Fibroblast of skin of back (primary cell): ENCODE measurements at places on chromosomes 13 and 19.

GRCh38 chr19:49666120-49666444 is 349 bp downstream of the BCL2L12 start:
- DNase-seq = no peak

- DNase-seq = no peak
Observed at GRCh38 chr19:39157275-39157996, 31.9 kb downstream of the PAK4 start.

DNA sequence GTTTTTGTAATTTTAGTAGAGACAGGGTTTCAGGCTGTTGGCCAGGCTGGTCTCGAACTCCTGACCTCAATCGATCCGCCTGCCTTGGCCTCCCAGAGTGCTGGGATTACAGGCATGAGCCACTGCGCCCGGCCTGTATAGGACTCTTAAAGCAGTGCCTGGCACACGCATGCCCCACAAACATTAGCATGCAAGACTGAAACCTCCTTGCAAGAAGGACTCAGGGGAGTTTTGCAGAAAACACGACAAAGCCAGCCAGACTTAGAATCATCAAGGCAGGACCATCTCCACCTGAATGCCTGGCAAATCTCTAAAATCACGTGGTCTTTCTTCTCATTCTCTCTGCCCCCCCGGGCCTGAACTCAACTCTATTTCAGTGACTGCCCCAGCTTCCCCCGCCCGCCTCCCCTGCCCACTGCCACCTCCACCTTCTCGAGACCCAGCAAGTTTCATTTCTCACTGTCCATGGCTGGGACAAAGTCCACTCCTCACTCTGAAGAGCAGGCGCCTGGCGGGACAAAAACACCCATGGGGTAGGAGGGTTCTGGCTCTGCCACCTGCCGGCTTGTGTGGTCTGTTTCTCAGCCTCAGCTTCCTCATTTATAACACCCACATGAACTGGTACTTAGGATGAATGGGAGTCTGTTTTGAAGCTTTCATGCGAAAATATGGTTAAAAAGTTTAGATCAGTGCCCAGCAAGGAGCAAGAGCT is 2.4 kb downstream of the TICAM1 start:
- no peak for DNase-seq

DNA sequence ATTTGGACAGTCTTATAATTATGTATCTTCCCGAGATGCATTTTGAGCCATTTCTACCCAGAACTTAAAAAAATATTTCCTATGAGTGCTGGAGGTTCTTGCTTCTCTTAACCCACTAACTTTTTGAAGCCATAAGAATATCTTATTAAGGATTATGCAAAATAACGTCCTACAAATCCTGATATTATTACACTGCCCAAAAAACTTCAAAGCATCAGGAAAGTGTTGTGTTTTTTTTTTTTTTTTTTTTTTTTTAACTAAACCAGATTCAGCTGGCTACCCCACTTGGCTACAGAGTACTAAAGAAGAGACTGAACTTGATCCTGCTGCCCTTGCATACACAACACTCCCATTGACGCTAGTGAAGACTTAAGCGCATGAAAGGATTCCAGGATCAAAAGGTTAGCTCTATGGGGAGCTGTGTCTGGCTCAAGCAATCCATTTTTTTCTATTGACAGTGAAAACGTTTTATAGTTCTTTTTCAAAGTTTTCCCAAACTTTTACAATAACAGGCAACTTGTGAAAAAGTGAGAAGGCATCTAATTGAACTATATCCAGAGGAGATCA is 141.4 kb downstream of the KCNRG start:
- DNase-seq = no peak

DNA sequence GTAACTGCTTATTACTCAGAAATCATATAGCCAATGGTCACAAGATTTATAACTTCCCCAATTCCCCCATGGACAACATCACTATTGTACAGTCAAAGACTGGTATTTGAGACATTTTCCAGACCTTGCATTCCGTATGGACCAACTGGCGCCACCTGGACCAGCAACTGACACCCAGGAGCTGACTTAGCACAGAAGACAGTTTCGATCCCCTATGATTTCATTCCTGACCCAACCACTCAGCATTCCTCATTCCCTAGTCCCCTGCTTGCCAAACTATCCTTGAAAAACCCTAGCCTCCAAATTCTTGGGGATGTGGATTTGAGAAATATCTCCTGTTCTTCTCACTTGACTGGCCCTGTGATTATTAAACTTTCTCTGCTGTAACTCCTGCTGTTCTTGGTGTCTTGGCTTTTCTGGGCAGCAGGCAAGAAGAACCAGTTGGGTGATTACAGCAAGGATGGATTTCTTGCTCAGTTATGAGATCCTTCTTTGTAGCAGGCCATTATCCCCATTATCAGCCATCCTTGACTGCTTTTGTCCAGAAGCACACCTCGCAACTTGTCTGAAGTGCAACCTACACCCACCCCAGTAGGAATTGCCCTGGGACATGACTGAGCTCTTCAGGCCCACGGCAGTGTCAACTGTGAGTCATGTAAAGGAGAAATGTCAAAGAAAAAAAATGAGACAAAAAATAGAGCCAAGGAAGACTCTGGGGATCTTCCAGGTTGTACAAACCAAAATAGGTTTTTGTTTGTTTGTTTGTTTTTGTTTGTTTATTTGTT is 13.7 kb upstream of the MAP3K10 start:
- no peak for DNase-seq

DNA sequence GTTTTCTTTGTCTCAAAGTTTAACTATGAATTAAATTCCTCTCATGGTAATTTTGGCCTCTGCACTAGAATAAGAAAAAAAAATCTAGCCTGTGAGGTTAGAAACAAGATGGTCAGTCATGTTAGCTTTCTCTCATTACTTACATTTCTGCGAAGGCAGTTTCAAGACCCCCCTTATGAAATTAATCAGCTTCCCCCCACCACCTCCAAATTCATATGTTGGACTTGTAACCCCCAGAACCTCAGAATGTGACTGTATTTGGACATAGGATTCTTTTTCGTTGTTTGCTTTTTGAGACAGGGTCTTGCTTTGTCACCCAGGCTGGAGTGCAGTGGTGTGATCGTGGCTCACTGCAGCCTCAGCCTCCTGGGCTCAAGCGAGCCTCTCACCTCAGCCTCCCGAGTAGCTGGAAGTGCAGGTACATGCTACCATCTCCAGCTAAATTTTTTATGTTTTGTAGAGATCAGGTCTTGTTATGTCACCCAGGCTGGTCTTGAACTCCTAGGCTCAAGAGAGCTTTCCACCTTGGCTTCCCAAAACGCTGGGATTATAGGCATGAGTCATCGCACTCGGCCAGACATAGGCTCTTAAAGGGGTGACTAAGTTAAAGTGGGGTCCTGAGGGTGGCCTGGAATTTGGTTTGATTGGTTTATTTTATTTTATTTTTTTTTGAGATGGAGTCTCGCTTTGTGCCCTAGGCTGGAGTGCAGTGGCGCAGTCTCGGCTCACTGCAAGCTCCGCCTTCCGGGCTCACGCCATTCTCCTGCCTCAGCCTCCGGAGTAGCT is 1.4 kb downstream of the PLA2G4C start:
- DNase-seq = no peak

GRCh38 chr19:53102756-53103233 is 427 bp downstream of the ZNF160 start:
- peak; percentile 60 for DNase-seq

GRCh38 chr19:39342647-39343305 is 555 bp downstream of the SAMD4B start:
- DNase-seq = no peak

GRCh38 chr13:114130131-114130836 is 2.1 kb downstream of the RASA3 start:
- no peak for DNase-seq

DNA sequence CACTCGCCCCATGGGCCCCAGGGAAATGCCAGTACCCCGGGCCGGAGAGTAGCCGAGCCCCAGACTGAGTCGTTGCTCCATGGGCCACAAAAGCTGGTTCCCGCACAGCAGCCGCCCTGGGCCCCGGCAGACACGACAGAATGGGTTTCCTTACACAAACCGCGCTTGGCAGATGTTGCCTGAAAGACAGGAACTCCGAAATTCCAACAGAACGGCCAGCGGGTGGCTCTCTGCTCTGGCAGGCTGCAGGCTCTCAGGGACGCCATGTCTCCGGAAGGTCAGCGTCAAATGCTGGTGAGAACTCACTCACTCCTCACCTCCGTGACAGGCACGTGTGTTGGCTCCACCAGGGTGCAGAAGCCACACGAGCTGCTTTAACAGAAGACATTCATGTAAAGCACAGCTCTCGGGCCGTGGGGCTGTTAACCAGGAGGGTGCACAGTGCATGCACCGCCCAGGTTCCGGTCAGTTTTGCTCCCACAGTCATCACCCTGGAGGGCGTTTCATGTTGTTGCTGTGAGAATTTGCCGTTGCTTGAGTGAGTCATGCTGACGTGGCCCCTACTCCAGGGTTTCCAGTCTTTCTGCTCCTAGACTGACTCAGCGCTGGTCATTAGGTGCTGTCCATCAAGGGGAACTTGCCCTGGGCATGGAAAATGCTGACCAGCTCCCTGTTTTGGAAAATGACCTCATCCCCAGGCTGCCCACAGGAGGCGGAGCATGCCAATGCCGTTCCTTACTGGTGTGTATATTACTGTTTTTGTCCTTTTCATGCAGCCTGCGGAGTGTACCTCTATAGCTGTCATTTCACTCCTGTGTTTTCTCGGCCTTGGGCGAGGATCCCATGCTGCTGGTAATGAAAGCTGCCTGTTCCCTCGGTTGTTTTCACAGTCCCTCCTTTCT is 44.8 kb downstream of the ANKRD10 start:
- peak; percentile 100 for DNase-seq

GRCh38 chr19:11479090-11479897 is 1.6 kb downstream of the ELAVL3 start:
- DNase-seq = peak; percentile 22

DNA sequence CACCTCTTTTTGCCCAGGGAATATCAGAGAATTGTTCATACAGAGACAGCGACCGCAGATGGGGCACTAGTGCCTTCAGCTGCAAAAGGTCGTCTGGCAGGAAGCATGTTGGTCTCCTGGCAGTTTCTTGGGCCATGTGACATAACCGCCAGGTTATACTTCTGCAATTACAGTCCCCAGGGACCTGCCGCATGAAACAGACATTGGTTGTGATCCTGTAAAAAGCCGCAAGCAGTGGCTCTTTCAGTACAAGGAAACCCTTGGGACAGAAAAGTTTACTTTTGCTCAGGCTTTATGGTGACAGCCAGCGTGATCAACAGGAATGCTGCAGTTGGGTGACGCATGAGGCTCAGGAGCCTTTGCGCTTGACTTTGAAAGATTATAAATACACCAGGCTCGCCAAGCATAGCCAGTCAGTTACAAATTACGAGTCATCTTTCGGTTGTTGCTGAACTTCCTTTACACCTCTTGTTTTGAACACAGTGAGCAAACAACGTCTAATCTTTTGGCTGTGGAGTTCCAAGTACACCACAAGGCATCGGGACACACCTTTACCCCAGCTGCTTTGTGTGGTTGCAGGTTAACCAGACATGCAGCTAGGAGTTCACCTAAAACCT is 50.5 kb upstream of the UBE2L5 start:
- peak; percentile 73 for DNase-seq

- DNase-seq = peak; percentile 96
Observed at GRCh38 chr13:112711528-112712265, 21.9 kb downstream of the ATP11A start.

- DNase-seq = peak; percentile 38
Observed at GRCh38 chr13:97567510-97568243, 133.7 kb downstream of the RAP2A start.

DNA sequence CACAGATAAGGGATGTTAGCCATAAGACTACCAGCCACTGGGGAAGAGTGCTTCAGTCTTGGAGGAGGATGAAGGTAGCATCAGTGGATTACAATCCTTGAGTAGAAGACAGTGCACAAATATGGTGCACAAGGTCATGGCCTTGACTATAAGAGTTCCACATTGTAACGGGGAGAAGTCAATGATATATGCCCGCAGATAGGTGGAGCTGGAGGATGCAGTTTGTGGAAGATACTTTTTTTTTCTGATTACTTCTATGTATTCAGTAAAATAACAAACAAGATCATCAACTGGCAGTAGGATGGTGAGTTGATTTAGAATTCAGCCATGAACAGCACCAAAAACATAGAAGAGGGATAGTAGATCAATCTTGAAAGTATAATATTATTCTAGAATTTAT is 926.8 kb upstream of the MIR17HG start:
- no peak for DNase-seq

- DNase-seq = peak; percentile 72
Observed at GRCh38 chr13:110127986-110128511, 178.9 kb downstream of the COL4A1 start.

- DNase-seq = no peak
Observed at GRCh38 chr13:78497702-78498355, 105.5 kb downstream of the POU4F1 start.

DNA sequence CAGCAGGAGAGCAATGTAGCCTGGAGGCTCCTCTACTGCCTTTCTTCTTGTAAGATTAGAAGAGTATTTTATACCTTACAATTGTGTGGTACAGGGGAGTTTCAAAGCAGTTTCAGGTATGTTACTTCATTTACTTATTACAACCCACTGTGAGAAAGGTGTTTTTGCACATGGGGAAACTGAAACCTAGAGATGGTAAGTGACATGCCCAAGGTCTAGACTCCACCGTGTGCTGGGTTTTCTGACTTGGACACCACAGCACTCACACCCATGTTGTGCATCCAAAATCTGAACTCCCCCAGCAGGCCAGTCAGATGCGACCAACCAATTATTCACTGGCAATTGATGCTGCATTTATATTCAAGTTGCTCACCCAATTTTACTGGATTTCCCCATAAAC is 22.8 kb downstream of the ERICH6B start:
- DNase-seq = no peak

DNA sequence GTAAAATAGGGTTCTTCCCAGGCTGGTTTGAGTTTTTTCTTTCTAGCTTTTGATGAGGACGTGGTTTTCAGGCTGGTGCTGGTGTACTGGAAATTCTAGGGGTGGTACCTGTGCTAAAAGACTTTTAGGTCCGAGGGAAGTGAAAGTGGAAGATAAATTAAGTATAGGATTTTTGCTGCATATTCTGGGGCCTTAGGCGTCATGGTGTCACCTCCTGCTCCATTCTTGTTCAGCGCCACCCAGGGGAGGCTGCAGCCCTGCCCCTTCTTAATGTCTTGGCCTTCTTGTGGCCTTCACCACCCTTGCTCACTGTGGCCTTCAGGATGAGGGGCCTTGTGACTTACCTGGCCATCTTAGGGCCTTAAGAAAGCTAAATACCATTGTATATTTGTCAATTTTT is 12.4 kb downstream of the ZNF552 start:
- DNase-seq = no peak

DNA sequence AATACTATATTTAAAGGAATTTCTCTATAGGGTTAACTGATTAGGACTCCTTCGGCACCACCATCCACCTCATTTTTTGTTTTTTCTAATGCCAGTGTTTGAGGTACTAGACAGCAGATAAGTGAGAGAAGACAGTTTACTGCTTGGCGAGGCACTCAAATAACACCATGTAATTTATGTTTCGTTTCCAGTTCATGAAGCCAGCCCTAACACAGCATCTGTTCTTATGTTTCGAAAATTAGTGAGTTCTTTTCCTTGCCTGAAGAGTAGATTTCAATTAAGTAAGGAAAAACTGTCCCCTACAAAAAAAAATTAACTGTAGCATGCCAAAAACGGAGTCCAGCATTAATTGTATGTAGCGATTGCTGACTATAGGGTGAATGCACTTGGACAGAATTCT is 409.1 kb downstream of the TBC1D4 start:
- DNase-seq = no peak
